ENCODE measurements at places on chromosomes 7 and 10.

GRCh38 chr10:11877591-11877905 lies 54.4 kb downstream of the PROSER2 start:
- DNase-seq = no peak

GRCh38 chr7:33998476-33998875 lies 93.1 kb downstream of the BMPER start:
- no peak for DNase-seq

DNA sequence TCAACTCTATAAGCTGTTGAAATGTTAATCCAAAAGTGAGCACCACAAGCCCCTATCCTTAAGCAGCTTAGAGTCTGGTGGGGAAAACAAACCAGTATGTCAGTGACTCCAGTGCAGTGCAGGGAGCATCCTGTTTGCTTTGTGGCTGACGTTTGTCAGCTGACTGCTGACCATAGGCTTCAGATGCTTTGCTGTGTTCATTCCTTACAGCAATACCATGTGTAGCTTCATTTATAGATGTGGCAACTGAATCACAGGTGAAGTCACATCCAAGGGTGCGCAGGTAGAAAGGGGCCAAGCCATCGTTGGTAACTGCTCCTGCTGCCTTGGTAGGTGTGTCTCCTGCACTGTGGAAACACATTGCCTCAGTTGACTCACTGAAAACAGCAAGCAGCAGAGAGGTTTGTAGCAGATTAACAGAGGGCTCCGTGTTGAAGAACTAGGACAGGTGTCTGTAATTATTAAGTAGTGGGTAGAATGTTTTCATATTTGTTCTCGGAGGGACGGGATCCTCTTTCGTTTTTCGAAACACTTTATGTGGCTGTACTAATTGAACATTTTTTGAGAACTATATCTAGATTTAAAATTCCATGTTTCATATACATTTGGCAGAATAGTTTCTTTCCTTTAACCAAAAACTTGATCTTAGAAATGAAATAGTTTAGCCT lies 2.0 kb downstream of the INSIG1 start:
- DNase-seq = peak; percentile 37

DNA sequence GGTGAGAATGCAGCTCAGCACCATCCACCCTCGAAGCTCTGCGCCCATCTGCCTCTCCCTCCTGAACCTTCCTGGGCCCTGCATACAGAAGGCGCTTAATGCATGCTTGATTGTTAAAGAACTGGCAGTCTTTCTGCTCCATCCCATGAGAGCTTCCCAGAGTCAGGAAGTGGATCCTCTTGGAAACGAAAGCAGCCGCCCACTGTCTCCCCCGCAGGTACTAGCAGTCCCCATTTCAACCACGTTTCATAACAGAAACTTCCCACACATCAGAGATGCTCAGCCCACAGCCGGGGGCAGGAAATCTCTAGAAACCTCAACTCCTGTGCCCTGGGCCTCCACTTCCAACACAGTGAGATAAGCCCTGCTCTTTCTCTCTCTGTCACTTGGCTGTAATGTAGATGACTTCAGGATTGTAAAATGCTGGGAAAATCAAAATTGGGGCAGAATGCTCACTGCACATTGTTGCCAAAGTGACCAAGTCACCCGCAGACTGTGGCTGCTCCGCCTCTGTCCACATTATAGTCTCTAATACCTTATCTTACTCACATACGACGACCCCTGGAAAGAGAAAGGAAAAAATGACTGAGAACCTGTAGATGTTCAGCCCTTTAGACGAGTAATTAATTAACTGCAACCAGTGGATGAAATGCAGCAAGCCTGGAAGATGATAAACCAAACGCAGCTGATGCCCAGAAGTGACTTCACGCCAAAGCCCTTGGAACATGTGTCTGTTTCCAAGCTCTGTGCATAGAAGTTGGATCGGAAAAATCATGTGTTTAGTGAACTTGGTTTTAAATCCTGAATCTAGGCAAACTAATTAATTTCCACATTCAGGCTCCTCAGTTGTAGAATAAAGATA lies 28.5 kb downstream of the GSDME start:
- peak; percentile 59 for DNase-seq

GRCh38 chr7:143417734-143418383 lies 9.2 kb upstream of the EPHA1 start:
- peak; percentile 48 for DNase-seq

DNA sequence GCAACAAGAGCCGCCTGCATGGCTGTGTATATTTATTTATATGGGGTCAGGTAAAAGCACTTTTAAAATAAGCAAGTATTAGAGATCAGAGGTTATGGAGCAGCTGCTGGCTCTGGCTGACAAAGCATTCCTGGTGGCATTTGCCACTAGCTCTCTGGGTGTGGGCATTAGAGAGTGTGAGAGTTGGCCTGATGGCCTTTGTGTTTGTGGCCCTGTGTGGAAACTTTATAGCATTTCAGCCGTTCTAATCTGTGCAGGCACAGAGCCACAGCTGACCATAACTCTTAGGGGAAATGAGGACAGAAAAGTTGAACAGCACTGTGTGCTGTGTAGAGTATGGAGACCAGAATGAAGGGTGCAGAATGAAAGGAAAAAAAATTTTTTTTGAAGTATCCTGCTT lies 118.9 kb downstream of the AUTS2 start:
- DNase-seq = no peak

Measured in foreskin fibroblast (primary cell).